ENCODE measurements at places on chromosomes 2 and 18. TPM values are rescaled to one million over a fixed set of nuclear protein-coding genes. Genes with fewer than 3 reads are reported as not detected.

GRCh38 chr2:157056200-157056676 is 201.3 kb upstream of the GALNT5 start:
- H3K27me3 ChIP-seq, result no peaks in the 10 kb centered on the region
- H3K27ac ChIP-seq, result no peak overlapping the region
- H3K4me1 ChIP-seq, result no peaks in the 10 kb centered on the region
- H3K4me3 ChIP-seq, result no peak overlapping the region
- H3K36me3 ChIP-seq, result no peaks in the 10 kb centered on the region
- no peak for DNase-seq

The FOXI3 gene
- total RNA-seq, result not detected

GRCh38 chr2:105787376-105788318 is 42.9 kb downstream of the NCK2 start:
- H3K36me3 ChIP-seq, result no peaks in the 10 kb centered on the region
- peaks cover 27% of the 10 kb centered on the region for H3K4me1 ChIP-seq
- no peak overlapping the region for H3K27ac ChIP-seq
- DNase-seq, result no peak
- H3K27me3 ChIP-seq, result no peaks in the 10 kb centered on the region
- no peak overlapping the region for H3K4me3 ChIP-seq

- H3K4me3 ChIP-seq, result no peak overlapping the region
- H3K4me1 ChIP-seq, result no peaks in the 10 kb centered on the region
- H3K27ac ChIP-seq, result no peak overlapping the region
- no peaks in the 10 kb centered on the region for H3K27me3 ChIP-seq
- H3K36me3 ChIP-seq, result no peaks in the 10 kb centered on the region
Measured at GRCh38 chr2:191653667-191654391, 24.1 kb upstream of the NABP1 start.

The COL4A4 gene
- 22.6 TPM for total RNA-seq

The TOGARAM2 gene
- 0.37 TPM for total RNA-seq

GRCh38 chr2:239258248-239258647 is 142.6 kb downstream of the HDAC4 start:
- H3K36me3 ChIP-seq, result no peaks in the 10 kb centered on the region
- no peaks in the 10 kb centered on the region for H3K27me3 ChIP-seq
- peaks cover 29% of the 10 kb centered on the region for H3K4me1 ChIP-seq
- no peak for DNase-seq
- H3K4me3 ChIP-seq, result no peak overlapping the region

DNA sequence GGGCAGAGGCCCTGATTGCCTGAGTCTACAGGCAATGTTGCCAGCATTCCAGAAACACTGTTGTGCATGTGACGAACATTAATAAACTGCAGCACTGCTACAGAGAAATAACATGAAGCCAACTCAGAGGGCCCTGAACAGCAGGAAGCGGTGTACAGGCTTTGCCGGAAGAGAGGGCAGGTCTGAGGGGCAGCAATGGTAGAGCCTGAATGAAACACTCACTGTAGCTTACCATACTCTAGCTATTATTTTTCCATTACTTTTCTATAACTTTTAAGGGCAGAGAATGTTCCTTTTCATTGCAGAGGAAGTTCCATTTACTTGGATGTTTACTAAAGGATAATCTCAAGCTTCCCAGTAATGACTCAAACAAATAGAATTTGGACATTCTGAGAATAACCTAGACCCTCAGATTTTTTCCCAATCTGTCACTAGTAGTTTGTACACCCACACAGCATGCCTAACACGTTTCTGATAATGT is 150.4 kb downstream of the MTX2 start:
- H3K36me3 ChIP-seq, result no peaks in the 10 kb centered on the region
- no peaks in the 10 kb centered on the region for H3K4me1 ChIP-seq
- H3K4me3 ChIP-seq, result no peak overlapping the region
- no peaks in the 10 kb centered on the region for H3K27me3 ChIP-seq

DNA sequence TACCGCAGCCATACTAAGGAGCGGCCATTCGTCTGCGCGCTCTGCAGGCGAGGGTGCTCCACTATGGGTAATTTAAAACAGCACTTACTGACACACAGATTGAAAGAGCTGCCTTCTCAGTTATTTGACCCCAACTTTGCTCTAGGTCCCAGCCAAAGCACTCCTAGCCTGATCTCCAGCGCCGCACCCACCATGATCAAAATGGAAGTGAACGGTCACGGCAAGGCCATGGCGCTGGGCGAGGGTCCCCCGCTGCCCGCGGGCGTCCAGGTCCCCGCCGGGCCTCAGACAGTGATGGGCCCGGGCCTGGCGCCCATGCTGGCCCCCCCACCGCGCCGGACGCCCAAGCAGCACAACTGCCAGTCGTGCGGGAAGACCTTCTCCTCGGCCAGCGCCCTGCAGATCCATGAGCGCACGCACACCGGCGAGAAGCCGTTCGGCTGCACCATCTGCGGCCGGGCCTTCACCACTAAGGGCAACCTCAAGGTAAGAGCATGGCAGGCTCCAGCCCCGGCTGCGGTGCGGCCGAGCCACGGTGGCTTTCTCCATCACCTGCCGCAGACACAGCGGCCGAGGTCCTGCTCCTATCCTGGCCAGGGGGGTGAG is 15.5 kb downstream of the SALL3 start:
- H3K4me1 ChIP-seq, result no peaks in the 10 kb centered on the region
- H3K36me3 ChIP-seq, result no peaks in the 10 kb centered on the region
- no peak overlapping the region for H3K27ac ChIP-seq
- no peak for DNase-seq
- no peaks in the 10 kb centered on the region for H3K27me3 ChIP-seq
- H3K4me3 ChIP-seq, result no peak overlapping the region

- peaks cover 39% of the 10 kb centered on the region for H3K4me1 ChIP-seq
- H3K27me3 ChIP-seq, result no peaks in the 10 kb centered on the region
- H3K36me3 ChIP-seq, result no peaks in the 10 kb centered on the region
- no peak overlapping the region for H3K4me3 ChIP-seq
- DNase-seq, result no peak
Measured at GRCh38 chr2:42949125-42949524, 156.7 kb upstream of the HAAO start.

DNA sequence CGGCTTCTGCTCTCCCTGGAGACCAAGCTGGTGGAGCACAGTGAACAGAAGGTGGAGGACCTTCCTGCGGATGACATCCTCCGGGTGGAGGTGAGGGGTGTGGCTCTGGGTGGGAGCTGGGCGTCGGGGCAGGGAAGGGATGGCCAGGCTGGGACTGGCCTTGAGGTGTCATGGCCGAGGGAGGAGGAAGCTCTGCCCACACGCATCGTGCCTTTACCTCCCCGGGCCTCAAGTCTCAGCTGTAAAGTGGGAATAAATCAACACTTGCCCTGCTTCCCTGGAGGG is 98.2 kb downstream of the DYSF start:
- DNase-seq, result no peak
- peaks cover 34% of the 10 kb centered on the region for H3K36me3 ChIP-seq
- no peaks in the 10 kb centered on the region for H3K4me1 ChIP-seq
- H3K27me3 ChIP-seq, result no peaks in the 10 kb centered on the region

GRCh38 chr2:66805016-66805865 is 370.3 kb downstream of the MEIS1 start:
- DNase-seq, result no peak
- no peak overlapping the region for H3K4me3 ChIP-seq
- no peak overlapping the region for H3K27ac ChIP-seq
- H3K4me1 ChIP-seq, result no peaks in the 10 kb centered on the region

The PNO1 gene
- 28.1 TPM for total RNA-seq

The DPP4 gene
- total RNA-seq, result 18.9 TPM

DNA sequence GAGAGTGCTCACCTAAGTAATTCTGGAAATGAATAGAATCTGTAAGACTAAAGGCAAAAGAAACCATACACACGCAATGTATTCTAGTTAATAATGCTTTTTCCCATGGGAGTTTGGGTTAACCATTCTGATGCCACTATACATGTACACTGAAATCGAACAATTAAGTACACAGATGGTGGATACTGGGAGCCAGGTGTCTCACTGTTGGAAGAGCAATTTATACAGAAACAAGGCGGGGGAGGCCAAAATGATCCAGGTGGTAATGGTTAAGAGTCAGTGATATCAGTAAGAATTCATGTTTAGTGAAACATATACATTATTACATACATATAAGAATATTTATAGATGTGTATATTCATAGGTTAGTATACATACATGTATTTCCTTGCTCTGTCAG is 67.2 kb downstream of the TMEM131 start:
- H3K36me3 ChIP-seq, result peaks cover 11% of the 10 kb centered on the region
- no peak for DNase-seq
- H3K27me3 ChIP-seq, result no peaks in the 10 kb centered on the region
- no peak overlapping the region for H3K4me3 ChIP-seq
- H3K27ac ChIP-seq, result no peak overlapping the region
- peaks cover 11% of the 10 kb centered on the region for H3K4me1 ChIP-seq

- H3K27ac ChIP-seq, result no peak overlapping the region
- H3K27me3 ChIP-seq, result no peaks in the 10 kb centered on the region
Measured at GRCh38 chr2:190791347-190791975, 89.2 kb upstream of the GLS start.

DNA sequence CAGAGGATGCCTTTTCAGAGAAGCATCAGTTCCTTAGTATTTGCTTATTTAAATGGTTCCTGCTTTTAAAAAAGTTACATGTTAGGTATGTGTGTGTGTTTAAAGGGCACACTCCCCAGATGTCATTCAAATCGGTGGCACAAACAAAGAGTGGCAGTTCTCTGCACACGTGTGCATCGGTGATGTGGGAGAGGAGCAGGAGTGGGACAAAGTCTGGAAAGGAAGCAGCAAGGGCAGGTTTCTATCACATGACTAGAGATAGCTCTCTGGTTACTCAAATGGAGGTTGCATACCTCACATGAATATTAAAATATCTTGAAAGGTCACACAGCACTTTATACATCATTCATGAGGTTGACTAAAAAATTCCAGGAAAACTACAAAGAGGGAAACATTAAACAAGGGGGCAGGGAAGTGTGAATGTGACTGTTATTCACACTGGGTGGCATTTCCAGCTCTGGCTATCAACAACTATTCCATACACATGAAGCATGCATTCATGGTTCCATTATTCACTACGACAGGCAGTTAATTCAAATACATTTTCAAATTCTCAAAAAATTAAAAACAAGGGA is 64.7 kb downstream of the SEPTIN10 start:
- no peaks in the 10 kb centered on the region for H3K4me1 ChIP-seq
- H3K27ac ChIP-seq, result no peak overlapping the region
- H3K27me3 ChIP-seq, result no peaks in the 10 kb centered on the region
- H3K4me3 ChIP-seq, result no peak overlapping the region

GRCh38 chr2:218569038-218569431 is 396 bp downstream of the CNOT9 start:
- peak overlapping the region; percentile 95 for H3K27ac ChIP-seq
- no peaks in the 10 kb centered on the region for H3K27me3 ChIP-seq
- H3K4me3 ChIP-seq, result peak overlapping the region; percentile 85
- peak; percentile 54 for DNase-seq
- H3K4me1 ChIP-seq, result peaks cover 32% of the 10 kb centered on the region

The EPB41L3 gene
- 268 TPM for total RNA-seq

- no peak overlapping the region for H3K27ac ChIP-seq
- H3K4me1 ChIP-seq, result no peaks in the 10 kb centered on the region
- no peaks in the 10 kb centered on the region for H3K27me3 ChIP-seq
- H3K36me3 ChIP-seq, result no peaks in the 10 kb centered on the region
Measured at GRCh38 chr2:105644174-105644980, 100.3 kb upstream of the NCK2 start.

The POTEI gene
- total RNA-seq, result 0.10 TPM

The SP100 gene
- total RNA-seq, result 117 TPM

DNA sequence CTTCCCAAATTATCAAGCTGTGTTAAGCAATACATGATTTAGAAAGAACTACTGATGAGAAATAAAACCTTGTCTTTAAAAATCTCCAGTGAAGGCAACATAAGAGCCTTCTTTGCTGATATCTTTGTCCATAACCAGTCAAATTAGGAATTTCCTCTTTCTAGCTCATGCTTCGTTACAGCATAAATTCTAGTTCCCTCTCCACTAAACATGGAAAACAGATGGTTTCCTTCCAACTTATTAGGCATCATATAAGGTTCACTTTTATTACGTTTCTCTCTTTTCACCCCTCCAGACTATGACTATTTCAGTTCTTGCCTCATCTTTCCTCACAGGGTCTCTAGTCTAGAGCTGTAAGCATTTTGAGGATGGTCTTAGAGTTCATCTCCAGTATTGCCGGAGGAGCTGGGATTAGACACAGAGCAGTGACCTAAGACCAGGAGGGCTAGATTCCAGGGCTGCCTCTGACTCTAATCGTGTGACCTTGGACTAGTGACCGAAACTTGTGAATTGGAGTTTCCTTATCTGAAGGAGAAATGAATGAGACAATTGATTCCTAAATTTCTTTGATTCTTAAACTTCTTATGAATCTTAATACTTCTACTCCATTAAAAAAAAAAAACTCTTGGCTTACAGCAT is 195.5 kb upstream of the APCDD1 start:
- DNase-seq, result no peak
- H3K4me1 ChIP-seq, result no peaks in the 10 kb centered on the region
- H3K4me3 ChIP-seq, result no peak overlapping the region
- no peaks in the 10 kb centered on the region for H3K27me3 ChIP-seq
- H3K27ac ChIP-seq, result no peak overlapping the region
- no peaks in the 10 kb centered on the region for H3K36me3 ChIP-seq

DNA sequence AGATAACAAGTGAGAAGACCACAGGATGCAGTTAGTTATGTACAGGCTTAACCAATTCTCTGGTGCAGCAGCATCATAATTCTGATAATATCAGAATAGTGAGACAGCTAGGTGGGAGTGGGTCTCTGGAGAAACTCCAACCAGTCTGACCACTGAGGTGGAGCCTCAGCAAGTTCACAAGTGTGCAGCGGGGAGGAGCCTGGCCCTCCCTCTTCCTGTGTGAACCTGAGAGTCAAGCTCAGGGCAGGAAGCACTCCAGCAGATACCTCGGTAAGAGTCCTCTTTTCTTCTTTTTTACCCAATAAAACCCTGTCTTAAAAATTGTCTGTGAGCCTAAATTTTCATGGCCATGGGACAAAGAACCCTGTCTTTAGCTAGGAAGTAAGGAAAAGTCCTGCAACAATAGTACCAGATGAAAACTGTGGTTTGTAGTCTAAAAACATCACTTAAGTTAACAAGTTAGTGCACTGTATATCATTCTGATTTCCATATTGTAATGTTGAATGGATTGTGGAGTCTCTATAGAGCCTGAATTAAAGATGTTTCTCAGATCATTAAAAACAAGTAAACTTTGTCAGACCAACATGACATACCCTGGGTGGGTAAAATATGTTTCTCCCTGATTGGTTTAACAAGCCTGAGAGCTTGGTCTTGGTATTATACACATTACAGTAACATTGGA is 370.8 kb downstream of the TMEM182 start:
- no peaks in the 10 kb centered on the region for H3K27me3 ChIP-seq
- no peak overlapping the region for H3K4me3 ChIP-seq
- no peaks in the 10 kb centered on the region for H3K4me1 ChIP-seq

- no peak for DNase-seq
- no peaks in the 10 kb centered on the region for H3K4me1 ChIP-seq
- no peaks in the 10 kb centered on the region for H3K36me3 ChIP-seq
- no peaks in the 10 kb centered on the region for H3K27me3 ChIP-seq
Measured at GRCh38 chr2:137939026-137939425, 25.2 kb upstream of the HNMT start.

DNA sequence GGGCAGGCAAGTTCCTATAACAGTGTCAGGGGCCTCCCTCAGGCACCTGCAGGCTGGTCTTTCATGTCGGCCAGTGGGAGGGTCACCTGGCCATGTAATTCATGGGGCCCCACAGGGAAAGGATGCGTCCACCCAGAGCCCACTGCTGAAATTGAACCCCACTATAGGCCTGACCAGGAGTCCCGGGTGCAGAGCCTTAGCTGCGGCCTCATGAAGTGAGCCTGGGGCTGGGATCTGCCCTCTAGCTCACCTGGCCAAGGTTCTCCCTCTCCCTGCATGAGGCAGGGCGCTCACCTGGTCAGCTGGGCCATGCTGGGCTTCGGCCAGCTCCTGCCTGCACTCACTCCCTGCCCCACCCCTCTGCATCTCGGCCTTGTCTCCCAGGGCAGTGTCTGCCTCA is 41.1 kb downstream of the C1QL2 start:
- no peak overlapping the region for H3K27ac ChIP-seq
- no peaks in the 10 kb centered on the region for H3K27me3 ChIP-seq
- no peaks in the 10 kb centered on the region for H3K4me1 ChIP-seq
- no peaks in the 10 kb centered on the region for H3K36me3 ChIP-seq
- DNase-seq, result peak; percentile 46
